Stimulated activated CD4-positive, alpha-beta T cell treated with anti-CD3 and anti-CD28 coated beads, Interleukin-4, amount 100 ng/mL, for 48 hours (primary cell): ENCODE measurements at places on chromosomes 5 and 9.

DNA sequence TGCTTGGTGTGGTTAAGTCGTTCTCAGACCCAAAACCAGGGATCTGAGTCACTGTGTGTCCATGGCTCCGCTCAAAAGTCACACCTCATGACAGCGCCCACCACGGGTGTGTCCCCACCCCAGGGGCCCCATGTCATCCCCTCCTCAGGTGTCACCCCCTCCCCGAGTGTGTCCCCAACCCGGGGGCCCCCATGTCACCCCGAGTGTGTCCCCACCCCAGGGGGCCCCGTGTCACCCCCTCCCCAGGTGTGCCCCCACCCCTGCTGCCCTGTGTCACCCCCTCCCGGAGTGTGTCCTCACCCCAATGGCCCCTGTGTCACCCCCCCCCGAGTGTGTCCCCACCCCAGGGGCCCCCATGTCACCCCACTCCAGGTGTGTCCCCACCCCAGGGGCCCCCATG is 5.1 kb downstream of the LRRC14B start:
- no peak for DNase-seq

DNA sequence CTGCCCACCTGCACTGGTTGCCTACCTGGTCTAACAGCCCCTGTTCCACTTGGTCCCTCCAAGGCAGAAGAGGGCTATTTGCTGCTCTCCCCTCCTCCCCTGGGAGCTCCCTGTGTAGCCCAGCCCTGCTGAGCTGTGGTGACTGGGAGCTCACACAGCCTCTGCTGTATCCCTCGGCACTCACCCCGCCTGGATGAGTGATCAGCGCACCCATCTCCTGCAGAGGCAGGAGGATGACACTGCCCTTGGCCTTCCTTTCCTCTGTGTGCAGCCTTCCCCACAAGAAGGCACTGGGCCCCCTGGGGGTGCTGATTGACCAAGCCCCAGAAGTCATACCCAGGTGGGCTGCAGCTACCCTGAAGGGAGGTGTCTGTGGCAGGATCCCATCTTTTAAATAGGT is 134.2 kb downstream of the ADAMTS2 start:
- no peak for DNase-seq

DNA sequence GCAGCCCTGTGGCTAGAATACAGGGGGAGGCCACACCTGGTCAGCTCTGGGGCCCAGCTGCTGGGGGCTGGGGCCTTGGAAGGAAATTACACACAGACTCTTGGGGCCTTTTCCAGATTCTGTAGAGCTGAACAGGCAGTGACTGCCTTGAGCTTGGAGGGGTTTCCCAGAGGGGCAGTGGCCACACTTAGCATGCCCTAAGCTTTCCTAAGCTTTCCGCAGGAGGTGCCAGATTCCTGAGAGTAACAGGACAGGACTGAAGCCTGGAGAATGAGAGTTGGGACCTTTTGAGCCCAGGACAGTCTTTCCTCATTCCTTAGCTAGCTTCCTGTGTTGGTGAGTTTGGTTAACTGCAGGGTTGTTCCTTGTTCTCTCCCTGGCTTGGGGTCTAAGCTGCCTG is 1.4 kb downstream of the TBC1D13 start:
- DNase-seq: no peak

GRCh38 chr5:178407646-178408045 is 175.0 kb upstream of the PHYKPL start:
- DNase-seq: no peak

DNA sequence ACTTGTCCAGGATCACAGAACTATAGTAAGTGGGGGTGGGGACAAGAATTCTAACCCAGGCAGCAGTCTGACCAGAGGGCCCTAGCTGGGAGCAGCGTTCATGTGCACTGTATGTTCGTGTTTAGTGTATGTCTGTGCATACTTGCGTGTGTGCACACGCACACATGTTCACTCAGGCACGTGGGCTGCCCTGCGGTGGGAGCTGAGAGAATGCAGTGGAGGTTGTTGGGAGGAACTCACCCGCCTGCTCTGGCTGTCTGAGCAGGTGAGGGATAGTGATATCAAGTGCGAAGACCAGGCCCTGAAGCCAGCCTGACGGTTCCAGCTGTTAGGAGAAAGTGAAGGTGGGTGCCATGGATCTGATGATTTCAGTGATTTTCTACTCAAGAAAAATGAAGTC is 942 bp downstream of the DCANP1 start:
- no peak for DNase-seq

DNA sequence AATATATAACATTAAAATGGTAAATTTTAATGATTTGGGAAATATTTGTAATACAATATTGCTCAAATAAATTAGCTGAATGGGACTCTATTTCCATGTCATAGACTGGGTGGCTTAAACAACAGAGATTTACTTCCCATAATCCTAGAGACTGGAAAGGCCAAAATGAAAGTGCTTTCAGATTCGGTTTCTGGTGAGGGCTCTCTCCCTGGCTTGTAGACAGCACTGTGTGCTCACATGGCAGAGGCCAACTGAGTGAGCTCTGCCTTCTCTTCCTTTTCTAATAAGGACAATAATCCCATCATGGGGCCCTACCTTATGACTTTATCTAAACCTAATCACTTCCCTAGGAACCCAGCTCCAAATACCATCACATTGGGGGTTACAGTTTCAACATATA is 196.2 kb downstream of the MARCHF11 start:
- DNase-seq: no peak

DNA sequence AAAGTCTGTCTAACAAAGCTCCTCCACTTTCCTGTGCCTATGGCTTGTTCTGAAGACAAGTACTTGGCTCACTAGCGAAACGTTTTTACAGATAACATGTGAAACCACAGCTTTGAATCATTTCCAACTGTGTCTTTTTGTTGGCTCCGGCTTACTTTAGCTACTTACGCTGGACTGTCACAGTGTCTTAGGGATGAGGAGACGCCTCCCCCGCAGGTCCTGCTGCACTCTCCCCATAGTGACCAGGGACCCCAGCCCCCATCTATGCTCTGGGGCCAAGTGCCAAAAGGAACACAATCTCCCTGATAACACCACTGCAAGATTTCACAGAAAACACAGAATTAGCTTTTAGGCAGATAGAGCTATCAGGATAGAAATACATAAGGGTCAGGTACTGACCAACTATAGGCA is 219.1 kb downstream of the ADAMTS6 start:
- DNase-seq: no peak

GRCh38 chr5:34522599-34523386 is 133.3 kb upstream of the RAI14 start:
- DNase-seq: peak; percentile 28

- no peak for DNase-seq
Measured at GRCh38 chr9:79264041-79264440, 307.7 kb upstream of the TLE4 start.

GRCh38 chr9:126155756-126156664 is 170.6 kb upstream of the MVB12B start:
- no peak for DNase-seq

DNA sequence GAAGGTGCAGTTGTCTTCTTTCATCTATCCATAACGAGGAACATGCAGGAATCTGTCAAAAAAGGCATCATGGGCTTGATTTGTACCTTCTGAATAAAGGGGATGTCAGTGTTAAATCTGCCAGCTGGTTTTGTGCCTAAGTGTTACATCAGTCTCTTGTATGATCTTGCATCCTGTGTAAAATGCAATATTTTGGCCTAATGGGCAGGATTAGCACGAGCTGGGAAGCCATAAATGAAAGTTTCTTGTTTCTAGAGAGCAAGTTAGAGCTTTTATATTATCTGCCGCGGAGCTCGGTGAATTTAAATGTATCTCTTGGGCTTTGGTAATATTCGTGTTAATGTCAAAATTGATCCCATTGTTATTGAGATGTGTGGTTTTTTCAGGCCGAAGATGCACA is 526.1 kb upstream of the WWC1 start:
- DNase-seq: no peak

- no peak for DNase-seq
Measured at GRCh38 chr5:56191656-56192055, 41.5 kb downstream of the ANKRD55 start.

GRCh38 chr9:125913551-125913950 is 166.4 kb downstream of the PBX3 start:
- no peak for DNase-seq

DNA sequence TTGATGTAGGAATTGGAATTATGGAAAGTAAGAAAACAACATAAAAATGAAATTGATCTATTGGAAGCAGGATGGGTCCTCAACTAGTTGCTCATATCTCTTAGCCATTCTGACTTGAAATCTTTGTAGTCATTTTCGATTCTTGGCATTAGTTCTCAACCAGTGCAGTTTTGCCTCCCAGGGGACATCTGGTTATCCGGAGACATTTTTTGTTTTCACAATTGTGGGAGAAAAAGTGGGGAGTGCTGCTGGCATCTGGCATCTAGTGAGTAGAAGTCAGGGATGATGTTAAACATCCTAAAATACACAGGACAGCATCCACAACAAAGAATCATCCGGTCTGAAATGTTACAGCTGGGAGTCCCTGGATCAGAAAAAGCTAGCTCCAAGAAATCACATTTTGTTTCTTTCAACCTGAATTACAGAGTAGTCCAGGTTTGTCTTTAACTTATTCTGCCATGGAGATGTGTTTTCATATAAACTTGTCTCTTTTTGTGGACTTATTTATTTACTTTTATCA is 74.9 kb downstream of the FBXL7 start:
- no peak for DNase-seq

- no peak for DNase-seq
Measured at GRCh38 chr5:60943624-60944023, 1.2 kb downstream of the ERCC8 start.

DNA sequence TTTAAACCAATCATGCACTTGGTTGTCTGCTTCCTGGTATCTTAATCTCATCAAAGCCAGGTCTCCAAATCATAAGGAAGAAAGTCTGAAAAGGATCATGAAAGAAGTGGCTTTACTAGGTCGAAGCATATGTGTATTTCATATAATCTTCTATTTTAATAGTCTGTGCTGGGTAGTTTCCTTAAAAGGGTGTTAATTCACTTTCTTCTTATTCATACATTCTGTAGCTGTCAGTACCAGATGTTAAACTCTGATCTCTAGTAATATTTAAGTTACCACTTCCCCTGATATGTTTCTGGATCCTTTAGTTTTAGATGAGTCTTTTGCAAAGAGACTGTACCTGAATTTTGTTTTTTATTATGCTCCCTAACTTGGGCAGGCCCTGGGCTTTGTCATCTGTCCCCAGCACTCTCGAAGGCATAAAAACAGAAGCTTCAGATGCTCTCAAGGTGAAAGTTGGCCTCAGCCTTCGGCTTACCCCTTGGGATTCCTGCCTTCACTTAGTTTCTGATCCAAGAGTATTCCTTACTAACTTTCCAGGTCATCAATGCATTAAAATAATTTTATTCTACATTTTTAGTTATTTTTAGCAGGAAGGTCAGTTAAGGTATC is 15.0 kb upstream of the LNPEP start:
- no peak for DNase-seq

DNA sequence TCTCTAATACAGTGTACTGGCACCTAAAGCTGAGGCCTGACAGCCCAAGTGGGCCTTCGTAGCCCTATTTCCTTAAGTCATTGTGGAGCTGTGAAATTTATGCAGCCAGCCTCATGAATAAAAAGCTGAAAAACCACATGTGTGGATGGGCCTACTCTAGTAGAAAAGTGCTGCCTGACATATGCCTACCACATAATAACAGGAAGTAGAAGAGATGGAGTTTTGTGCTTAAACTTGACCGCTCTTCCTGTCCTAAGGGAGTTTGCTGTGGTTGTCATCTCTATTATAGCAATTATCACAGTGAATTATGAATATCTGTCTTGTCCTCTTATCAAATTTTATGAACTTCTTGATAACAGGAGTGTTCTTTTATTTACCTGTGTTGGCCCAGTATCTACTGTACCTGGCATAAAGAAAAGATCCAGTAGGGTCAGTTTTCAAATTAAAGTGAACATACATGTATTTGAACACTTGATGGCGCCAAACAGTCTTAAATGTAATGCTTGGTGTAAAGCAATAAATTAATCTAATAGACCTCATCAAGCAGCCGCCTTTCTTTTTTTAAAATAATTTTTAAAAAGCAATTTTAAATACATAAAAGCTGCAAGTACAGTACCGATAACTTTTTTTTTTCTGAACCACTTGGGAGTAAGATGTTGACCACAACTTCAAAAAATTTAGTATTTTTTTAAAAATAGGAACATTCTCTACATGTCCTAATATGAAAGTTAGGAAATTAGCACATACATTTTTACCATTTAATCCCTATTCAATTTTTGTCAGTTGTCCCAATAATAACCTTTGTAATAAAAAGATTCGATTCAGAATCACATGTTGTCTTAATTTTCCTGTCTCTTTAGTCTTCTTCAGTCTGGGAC is 51.0 kb downstream of the FKTN start:
- no peak for DNase-seq
